ENCODE measurements at places on chromosomes 2 and 18.

- DNase-seq: no peak
Measured at GRCh38 chr2:37558623-37559022, 112.8 kb downstream of the CDC42EP3 start.

GRCh38 chr18:36526611-36527010, 229.1 kb downstream of the FHOD3 start:
- DNase-seq: no peak

DNA sequence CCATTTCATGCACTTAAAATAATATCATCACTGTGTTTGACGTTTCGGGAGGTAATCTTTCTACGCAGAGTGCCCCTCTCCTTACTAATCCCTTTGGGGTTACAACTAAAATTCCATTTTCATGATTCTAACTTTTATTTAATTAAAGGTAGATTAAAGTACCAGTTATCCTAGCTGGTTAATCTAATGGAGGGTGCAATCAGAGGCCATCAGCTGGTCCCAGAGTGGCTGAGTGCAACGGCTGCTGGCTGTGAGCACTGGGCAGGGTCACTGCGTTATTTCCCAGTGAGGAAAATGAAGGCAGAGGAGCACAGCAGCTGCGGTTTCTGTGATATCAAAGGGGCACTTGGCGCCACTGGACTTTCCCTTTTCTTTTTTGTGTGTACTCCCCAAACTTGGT, 12.1 kb downstream of the SCYGR4 start:
- DNase-seq: no peak

DNA sequence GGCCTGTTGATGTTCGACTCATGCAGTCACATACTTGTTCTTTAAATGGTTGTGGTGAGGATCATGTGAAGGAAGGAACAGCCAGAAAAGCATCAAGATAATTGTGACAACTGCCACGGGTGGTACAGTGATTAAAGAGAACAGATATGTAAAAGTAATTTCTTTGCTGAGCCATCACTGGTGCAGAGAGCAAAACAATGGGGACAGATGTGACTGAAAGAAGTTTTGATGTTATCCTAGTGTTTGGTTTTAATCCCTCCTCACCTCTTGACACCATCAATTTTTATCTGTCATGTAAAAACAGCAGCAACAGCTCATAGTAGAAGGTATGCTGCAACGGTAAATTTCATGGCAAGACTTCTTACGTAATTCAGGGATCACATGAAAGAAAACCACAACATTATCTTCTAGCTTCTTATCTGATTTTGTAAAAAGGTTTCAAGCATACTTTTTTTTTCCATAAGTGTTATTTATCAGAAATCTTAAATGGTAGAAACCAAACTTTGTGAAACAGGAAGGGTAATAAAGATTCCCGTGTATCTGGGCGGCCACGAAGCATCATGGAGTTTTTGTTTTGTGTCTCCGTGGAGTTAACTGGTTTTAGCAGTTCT, 65.2 kb downstream of the PLCL1 start:
- DNase-seq: no peak

GRCh38 chr18:75800331-75800648, 372.8 kb upstream of the SMIM21 start:
- no peak for DNase-seq

DNA sequence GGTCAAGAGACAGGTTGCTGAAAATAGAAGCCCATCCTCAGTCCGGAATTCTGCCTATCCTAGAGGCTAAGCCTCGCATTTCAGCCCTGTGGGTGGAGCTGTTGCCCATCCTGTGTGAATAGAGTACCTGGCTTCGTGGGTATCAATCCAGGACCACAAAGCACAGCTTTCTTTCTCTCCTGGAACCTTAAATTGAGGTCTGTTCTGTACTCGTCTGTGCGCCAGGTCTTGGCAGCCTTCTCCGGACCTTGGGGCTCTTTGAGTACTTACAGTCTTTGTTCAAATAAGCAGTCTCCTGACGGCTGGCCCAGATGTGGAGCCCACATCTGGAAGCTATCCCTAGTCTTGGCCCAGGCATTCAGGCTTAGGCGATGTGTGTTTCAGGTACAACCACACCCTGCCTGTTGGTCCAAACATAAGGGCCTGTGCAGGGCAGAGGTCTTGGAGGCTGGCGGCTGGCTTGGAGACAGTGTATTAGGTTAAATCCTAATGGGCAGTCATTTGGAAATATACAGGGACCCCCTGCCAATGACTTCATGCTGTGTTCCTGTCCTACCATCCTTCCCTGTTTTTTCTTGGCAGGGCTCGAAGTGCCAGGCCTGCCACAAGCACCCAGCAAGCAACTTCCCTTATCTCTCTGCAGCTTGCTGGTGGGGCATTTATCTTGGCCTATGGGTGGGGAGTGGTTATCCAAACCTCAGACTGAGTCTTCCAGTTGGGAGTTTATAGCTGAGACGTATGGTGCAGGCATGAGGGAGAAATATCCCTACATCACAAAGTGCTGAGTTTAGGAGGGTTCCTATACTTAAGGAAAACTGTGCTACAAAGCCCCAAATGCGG, 294.1 kb downstream of the BCL2 start:
- no peak for DNase-seq

GRCh38 chr2:191545361-191545760, 132.6 kb upstream of the NABP1 start:
- no peak for DNase-seq

GRCh38 chr2:111201214-111201613, 80.5 kb downstream of the BCL2L11 start:
- DNase-seq: no peak

GRCh38 chr2:240145461-240145860, 5.0 kb upstream of the OTOS start:
- DNase-seq: no peak

GRCh38 chr2:44801289-44801840, 140.1 kb upstream of the SIX3 start:
- DNase-seq: no peak

GRCh38 chr2:237097911-237098702, 12.4 kb downstream of the COPS8 start:
- DNase-seq: no peak

DNA sequence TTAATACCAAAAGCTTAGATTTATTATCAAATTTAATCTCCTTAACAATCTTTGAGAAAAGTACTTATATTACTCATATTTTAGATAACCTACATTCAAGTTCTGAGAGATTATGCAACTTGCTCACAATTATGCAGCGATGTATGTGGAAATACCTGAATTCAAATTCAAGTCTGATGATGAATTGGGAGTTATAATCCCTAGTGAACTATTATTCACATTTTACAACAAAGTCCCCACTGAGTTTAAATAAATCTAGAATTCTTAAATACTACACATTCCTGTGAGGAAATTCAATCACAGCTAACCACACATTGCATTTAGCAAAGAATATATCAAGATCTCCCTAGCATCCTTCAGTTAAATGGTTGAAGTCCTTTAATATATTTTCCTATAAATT, 278.4 kb downstream of the NOL4 start:
- DNase-seq: no peak

GRCh38 chr18:51614967-51615571, 417.6 kb upstream of the MEX3C start:
- DNase-seq: no peak

DNA sequence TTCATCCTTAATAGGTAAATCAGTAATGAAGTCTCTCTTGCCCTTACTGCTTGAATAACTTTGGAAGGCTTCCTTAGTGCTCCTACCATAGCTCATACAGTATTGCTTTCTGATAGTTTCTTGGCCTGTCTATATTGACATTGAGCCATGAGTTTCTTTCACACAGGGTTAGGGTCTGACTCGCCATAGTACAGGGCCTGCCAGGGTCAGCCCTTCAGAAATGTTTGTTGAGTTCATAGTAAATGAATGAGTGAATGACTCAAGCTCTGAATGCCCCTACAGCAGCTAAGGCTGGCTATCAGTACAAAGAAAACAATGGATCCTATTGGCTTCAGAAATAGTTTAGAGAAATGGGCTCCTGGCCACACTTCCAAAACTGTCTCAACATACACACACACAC, 65.0 kb upstream of the LRATD1 start:
- no peak for DNase-seq

GRCh38 chr2:232976666-232977437, 36.2 kb downstream of the NGEF start:
- DNase-seq: no peak

DNA sequence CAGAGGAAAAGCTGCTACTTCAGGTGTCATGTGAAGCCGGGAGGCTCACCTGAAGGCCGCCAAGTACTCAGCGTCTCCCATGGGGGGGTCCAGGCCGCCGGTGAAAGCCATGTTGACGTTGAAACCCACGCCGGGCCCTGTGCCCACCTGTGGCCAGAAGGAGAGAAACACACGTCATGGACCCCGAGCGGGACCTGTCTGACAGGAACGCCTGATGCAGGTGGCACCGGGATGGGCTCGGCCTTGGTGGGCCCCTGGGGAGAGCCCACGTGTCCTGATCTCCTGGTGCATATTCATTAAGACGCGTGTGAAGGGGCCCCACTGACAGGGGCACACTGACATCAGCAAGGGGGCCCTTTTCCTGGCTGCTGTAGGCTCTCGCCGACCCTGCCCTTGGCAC, 233.2 kb downstream of the TWIST2 start:
- no peak for DNase-seq

DNA sequence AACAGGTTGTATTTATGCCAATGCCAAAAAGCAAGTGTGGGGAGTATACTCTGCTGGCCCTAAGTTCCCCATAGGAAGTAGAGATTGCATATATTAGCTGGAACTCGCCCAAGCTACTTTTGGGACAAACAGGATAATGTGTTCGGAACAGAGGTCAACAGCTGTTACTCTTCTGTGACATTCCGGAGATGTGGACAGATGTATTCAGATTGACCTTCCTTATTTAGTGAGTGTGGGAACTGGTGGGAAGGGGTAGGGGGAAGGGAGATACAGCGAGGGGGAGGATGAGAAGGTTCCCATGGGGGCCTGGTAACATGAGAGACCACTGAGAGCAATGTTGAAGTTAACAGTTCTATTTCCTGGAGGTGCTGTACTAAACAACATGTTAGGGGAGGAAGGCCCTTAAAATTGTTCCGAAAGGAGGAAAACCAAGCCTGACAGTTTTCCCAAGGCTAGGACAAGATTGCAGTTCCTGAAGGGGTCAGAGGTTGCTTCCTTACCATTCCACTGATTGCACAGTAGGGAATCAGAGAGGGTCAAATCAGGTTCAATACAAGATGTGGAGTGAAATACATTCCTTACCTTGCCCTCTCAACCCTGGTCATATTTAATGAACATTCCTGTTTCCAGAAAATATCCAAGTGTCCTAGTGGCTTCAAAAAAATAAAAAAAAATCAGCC, 14.3 kb upstream of the CD28 start:
- no peak for DNase-seq

DNA sequence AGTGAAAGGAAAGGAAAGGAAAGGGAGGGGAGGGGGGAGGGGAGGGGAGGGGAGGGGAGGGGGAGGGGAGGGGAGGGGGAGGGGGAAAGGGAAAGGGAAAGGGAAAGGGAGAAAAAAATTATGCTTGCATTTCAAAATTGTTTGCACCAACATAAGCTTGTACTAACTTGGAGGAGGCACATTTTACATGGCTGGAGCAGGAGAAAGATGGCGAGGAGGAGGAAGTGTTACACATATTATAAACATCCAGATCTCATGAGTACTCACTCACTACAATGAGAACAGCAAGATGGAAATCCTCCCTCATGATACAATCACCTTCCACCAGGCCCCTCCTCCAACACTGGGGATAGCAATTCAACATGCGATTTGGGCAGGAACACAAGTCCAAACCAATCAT, 660.2 kb upstream of the CDH2 start:
- no peak for DNase-seq

- DNase-seq: no peak
Measured at GRCh38 chr2:158507141-158507540, 50.4 kb downstream of the PKP4 start.

- no peak for DNase-seq
Measured at GRCh38 chr2:45330108-45330507, 281.0 kb downstream of the SRBD1 start.

DNA sequence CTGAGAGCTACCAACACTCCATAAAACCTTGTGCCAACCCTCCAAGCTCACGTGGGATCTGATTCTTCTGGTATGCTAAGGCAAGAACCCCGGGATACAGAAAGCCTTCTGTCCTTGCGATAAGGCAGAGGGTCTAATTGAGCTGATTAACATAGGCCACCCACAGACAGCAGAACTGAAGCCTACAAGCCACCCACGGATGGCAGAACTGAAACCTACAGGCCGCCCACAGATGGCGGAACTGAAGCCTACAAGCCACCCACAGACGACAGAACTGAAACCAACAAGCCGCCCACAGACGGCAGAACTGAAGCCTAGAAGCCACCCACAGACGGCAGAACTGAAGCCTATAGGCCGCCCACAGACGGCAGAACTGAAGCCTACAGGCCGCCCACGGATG, 216.3 kb downstream of the SNTG2 start:
- DNase-seq: no peak

GRCh38 chr2:165549619-165550018, 80.1 kb downstream of the CSRNP3 start:
- DNase-seq: no peak

DNA sequence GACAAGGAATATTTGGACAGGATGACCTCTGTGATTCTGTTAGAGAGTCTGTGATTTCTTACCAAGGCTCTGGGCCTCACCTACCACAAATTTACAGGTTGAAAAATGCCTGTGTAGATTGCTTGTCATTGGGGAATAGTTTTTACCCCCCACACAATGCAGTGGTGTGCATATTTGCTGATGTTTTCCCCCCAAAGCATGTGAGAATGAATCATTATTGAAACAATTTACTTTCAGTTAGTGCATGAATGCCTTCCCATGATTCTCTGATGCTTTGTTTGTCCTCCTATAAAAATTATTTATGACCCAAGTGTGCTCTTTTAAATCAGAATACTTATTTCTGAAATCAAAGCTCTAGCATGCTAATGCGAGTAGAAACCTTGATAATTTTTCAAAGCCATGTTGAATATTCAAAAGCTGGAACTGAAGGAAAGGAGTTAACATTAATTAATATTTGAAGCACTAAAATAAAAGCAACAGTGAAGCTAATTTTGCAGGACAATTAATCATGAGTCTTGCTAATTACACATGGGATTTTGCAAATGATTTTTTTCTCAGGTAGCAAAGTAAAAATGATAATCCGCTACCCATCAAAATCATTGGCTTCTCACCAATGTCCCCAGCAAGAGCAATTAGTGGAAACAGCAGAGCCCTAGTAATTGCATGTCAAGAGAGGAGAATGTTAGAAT, 361.2 kb upstream of the HNRNPA3 start:
- no peak for DNase-seq
